ENCODE measurements at places on chromosomes 2 and 18.

DNA sequence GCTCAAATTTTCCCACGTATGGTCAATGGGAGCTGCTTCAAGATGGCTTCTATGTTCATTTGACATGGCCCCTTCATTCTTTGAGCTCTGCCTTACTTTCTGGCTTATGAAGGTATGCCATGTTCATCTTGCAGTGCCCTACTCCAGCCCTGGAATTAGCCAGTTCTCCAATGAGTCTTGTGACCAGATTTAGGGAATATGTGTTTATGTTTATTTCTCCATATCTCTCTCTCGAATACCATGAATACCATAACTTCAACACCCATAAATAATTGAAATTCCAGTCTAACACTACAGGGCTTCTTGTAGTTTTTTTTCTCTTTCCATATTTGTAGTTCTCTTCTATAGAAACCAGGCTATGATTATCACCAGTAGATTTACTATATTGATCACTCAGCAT is 39.7 kb downstream of the EPB41L5 start:
- no peak for DNase-seq

DNA sequence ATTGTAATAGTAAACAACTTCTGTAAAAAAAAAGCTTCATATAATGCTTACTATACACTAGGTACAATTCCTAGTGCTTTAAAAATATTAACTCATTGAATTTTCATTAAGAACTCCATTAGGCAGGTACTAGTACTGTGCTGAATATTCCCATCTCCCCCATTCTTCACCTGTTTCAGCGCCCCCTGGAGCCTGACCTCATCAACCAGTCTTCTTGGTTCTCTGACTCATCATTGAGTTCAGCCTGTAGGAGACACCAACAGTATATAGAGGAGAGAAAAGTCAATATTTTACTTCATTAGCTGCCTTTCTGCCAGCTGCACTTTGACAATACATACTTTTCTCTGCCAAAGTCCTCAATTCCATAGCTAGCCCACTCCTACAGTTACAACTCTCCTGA is 1009.9 kb upstream of the KLHL29 start:
- no peak for DNase-seq

DNA sequence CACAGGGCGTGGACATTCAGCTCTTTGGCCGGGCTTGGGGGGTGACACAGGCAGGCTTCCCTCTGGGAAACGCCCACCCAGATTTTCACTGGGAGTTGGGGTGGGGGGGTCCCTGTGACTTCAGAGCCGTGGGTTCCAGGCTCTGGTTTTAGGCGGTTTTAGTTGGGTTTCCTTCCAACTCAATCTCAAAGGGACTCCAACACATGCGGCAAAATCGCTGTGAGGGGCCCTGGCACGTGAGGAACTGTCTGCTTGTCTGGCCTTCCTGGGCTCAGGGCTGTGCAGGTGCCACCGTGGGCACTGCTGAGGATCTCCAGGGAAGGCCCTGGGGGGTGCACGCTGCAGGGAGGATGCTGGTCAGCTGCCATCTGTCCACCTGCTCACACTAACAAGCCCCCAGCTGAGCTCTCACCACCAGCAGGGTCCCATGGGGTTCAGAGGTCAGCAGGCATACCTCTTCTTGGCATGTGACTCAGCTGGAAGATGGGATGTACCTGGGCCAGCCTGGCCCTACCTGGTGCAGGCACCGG is 11.7 kb downstream of the HS6ST1 start:
- no peak for DNase-seq

GRCh38 chr2:195318440-195319111 is 338.4 kb upstream of the SLC39A10 start:
- peak; percentile 51 for DNase-seq

DNA sequence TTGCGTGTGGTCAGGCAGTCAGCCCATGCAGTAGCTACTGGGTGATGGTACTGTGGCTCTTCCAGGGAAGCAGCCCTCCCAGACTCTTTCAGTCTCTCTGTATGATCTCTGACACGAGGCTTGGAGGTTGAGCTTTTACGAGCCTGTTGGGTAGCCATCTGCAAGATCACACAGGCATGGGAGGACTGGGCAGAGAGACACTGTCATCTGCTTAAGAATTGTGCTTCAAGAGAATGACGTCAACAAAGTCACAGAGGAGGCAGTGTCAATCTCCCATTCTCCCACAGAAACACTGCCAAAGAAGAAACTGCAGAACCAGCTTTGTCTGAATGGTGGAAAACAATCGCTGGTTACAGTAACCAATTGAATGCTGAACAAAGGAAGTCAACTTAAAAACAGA is 78.4 kb upstream of the MC2R start:
- no peak for DNase-seq

DNA sequence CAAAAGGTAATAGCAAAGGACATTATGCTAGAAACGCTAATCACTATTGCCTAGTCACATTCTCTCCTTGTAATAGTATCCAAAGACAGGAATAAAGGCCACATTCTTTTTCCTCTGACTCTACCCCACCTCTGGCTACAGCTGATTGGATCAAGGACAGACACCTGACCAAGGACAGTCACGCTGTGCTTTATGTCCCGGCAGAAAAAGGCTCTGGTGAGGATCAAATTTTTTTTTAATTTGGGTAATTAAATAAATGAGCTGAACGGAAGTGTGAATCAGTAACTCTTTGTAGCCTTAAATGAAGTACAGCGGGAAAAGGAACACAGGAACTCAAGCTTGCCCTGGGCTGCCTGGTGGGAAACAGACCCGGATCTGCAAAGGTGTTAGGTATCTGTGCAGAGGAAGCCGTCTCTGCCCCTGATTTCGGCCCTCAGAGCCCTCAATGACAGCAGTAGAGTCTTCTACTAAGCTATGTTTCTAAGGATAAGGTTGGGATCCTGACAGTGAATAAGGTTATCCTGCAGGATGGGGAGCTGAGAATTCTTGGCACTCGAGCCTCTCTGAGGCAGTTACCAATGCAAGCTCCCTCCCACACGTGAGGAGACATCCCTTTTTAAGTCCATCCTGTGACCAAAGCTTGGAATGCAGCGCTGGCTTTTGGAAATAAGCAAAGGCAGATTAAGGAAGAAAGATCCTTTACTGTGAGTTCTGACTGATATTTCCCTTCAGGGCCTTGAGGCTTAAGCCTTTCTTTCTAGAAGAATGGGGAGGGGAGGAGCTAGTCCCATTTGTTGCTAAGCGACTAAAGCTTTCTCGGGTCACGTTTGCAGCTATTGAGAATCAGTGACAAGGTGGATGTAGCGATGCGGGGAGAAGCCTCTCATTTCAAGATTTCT is 37.8 kb upstream of the IKZF2 start:
- DNase-seq = peak; percentile 3

DNA sequence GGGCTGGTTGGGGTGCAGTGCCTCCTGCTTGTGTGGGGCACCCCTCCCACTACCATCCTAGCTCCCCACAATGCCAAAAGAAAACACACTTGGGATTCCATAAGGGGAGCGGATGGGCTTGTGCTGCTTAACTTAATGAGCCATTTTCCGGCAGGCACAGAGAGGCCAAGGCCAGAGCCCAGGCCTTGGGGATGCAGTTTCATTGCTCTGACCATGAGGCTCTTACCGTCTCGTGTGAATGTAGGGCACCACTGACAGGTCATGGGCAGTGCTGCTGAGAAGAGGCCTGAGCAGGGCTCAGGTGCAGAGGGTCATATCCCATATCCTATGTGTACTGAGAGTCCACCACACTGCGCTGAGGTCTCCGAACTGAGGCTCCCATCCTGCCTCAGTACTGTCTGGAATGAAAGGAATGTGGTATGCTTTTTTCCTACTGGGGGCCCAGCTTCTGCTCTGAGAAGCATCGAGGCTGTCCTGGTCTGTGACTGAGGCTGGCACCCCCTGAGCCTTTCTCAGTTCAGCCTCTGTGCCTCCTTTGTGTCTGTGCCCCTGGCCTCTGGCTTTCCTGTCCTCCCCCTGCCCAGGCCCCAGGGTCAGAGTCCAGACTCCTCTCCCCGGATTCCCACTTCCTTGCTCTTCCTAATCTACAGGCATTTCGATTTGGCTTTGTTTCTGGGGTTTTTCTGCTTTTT is 45.2 kb upstream of the MAPRE3 start:
- DNase-seq = no peak

DNA sequence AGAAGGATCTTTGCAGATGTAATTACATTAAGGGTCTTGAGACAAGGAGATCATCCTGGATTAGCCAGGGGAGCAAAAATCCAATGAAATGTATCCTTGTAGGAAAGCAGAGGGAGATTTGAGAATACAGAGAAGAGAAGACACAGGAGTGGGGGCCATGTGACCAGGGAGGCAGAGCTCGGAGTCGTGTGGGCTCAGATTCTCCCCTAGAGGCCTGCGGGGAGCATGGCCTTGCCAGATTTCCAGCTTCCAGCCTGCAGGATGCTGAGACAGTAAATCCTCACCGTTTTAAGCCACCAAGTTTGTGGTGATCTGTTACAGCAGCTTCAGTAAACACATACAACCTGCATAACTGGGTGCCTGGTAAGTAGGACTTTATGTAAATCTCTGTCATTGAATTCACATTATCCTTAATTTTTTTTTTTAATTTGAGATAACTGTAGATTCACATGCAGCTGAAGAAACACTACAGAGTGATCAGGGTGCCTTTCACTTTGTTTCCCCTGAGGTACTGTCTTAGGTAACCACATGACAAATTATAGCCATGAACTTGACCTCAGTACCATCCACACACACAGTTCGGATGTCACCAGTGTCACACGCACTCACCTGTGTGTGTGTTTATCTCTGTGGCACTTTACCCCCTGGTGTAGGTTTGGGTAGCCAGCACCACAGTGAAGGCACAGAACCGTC is 138.4 kb upstream of the HDAC4 start:
- no peak for DNase-seq

GRCh38 chr2:101558740-101559525 is 84.0 kb upstream of the RFX8 start:
- DNase-seq = peak; percentile 59

DNA sequence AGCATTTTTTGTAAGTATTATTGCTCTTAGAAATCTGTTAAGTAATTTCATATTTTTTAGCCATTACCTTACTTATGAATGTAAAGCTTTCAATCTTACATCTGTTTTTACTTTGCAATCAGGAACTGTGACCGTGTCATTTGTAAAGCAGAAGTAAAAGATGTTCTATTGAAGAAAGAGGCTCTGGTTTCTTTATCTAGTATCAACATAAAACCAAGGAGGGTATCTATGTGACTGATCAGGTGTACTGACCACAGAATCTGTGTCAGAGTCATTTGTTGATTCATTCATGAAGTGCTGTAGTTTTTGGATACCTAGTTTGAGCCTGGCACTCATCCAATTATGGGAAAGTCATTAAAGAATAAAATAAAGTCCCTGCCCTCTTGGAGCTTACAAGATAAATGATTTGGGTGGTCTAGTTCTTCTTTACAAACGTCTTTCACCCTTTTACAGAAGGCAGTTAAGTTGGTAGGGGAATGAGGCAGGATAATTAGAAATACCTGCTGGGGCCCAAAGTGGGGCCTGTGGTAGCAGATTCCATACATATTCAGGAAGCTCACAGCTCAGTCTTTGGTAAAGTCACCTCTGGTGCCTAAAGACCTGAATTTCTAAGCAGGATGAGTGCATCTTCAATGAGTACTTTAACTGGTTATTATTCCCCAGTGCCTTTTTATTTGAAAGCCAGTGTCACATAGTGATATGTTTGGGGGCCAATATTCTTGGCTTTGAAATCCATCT is 260.6 kb upstream of the NT5C1B start:
- no peak for DNase-seq

GRCh38 chr18:10455726-10456453 is 1.5 kb downstream of the APCDD1 start:
- no peak for DNase-seq

DNA sequence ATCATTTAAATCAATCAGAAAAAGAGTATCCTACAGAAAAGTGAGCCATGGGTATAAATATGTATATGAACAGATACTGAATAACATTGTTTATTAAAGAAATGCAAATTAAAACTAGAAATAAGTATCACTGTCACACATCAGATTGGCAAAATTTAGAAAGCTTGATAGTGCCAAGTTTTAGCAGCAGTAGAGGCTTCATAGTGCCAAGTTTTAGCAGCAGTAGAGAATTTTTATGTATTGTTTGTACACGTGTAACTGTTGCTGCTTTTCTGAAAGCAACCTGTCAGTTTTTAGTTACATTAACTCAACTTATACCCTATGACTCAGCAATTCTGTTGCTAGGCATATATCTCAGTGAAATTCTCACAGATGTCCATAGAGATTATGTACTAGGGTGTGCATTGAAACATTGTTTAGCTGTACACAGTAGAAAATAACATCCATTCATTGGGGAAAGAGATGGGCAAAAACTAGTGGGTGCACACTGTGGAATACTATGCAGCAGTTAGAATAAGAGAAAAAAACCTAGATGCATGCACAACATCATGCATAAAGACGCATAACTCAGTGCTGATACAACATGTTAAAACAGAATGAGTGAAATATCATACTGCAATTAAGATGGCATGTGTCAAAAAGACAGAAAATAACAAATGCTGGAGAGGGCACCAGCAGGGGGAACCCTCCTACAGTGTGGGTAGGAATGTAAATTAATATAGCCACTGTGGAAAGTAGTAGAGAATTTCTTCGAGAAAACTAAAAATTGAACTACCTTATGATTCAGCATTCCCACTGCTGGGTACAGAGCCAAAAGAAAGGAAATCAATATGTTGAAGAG is 294.5 kb upstream of the NT5C1B start:
- DNase-seq = no peak

DNA sequence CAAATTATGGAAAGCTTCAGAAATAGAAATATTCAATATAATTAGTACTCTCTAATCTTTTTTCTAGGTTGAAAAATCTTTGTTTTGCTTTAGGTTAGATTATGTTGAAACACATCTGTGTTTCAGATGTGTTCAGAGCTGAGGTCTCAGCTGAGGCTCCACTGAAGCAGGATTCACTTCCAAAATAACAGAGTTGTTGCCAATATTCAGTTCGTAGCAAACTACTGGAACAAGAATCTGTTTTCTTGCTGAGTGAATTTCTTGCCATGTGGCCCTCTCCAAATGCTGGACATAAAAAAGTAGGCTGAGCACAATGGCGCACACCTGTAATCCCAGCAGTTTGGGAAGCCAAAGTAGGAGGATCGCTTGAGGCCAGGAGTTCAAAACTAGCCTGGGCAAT is 8.7 kb downstream of the PHOSPHO2 start:
- peak; percentile 68 for DNase-seq

GRCh38 chr2:171176516-171176915 is 15.8 kb upstream of the TLK1 start:
- no peak for DNase-seq

- DNase-seq = no peak
These were observed 120.0 kb downstream of the GALR1 start for GRCh38 chr18:77369644-77370043.

DNA sequence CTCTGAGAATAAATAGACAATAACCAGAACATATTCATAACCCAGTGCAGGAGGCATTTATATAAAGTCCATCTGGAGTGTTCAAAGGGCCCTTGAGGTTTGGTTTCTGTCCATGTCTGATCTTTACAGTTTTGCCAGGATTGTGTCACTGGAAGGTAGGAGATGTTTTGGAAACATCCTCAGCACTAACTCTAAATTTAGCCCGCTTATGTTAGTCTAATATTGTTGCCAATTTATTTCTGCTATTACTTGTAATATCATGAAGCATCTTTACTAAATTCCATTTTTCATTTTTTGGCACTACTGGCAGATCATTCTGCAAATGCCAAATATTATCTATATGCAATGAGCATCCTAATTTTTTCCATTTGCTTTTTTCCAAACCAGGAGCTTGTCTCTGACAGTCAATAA is 22.4 kb upstream of the REV1 start:
- peak; percentile 88 for DNase-seq

Measured in muscle of back (tissue), 13 donors.